Stimulated activated naive CD4-positive, alpha-beta T cell treated with Interleukin-2 at 50 U/mL for 16 hours (primary cell): ENCODE measurements at places on chromosomes 12 and 14.

DNA sequence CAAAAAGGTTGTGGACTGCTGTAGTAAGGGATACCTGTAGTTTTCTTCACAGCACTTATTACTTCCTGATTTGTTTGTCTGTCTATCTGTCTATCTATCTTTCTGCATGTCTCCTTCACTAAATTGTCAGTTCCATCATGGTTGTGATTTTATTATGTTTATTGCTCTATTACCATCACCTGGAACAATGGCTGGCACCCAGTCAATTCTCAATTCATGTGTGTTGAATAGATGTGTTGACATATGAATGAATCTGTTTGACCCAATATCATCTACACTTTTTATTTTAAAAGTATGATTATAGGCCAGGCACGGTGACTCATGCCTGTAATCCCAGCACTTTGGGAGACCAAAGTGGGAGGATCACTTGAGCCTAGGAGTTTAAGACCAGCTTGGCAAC lies 224.4 kb downstream of the NUBPL start:
- DNase-seq, result no peak

GRCh38 chr14:70830998-70831781 lies 21.9 kb upstream of the MAP3K9 start:
- no peak for DNase-seq

DNA sequence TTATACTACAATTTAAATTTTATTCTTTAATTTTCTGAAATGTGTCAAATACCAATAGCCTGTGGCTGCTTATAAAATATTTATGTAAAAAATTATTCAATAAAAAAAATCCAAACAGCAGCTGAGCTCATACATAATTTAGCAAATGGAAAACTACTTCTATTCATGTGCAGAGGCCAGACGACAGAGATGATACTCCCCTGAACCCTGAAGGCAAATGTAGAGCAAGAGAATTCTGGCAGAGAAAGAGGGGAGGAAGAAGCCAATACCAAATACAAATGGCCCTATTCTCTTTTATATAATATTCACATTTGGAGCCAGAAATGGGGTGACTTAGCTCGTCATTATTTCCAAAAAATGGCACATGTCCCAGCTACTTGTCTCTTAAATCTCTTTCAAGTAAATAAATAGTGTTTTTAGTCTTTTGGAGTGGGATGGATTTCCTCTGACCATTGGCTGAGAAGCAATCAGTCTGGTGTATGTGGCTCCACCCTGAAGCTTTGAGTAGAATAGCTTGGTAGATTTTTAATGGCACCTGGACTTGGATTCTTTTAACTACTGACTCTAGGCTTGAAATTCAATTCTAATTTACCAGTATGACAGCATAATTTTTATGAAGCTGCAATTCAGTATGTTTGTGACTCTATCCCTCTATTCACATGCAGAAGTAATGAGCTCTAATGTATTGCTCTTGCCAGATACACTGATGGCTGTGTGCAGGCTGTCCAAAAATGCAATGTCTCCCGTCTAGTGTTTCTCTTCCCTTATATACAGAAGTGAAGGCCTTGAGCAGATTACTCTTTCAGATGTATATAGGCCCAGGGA lies 113.4 kb upstream of the SCAF11 start:
- DNase-seq, result no peak

GRCh38 chr12:68370006-68370590 lies 37.9 kb upstream of the MDM1 start:
- no peak for DNase-seq

DNA sequence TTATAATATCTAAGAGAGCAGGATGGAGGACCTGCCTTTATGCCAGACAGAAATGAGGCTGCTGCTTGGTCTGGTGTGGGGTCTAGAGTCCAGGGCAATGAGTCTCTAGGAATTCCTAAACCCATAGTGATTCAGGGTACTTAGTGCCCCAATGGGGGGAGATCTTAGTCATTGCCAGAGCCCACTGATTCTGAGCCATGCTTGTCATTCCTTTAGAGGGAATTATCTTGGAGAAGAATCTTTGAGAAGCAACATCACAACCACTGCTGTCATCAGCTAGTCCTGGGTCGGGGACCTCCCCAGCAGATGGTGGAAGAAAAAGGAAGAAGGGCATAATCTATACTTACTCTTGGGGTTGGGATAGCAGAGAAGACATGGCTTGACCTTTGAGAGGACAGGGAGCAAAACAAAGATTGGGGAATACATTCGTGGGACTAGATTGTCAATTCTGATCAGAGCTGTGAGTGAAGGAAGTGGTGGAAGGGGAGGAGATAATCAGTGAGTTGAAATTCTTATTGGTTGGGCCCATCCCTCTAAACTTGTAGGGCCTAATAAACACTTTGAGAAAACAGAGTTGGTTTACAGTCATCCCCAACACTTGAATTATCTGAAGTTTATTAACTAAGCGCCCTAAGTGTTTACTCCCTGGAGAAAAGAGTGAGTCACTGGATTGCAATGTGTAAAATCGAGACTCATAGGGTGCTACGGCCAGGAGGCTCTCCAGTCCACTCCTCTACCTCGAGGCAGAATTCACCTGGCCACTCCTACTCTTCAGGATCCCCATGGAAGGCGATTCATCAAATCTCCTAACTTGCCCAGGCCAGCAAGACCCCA lies 3.0 kb upstream of the KRT3 start:
- DNase-seq, result no peak

DNA sequence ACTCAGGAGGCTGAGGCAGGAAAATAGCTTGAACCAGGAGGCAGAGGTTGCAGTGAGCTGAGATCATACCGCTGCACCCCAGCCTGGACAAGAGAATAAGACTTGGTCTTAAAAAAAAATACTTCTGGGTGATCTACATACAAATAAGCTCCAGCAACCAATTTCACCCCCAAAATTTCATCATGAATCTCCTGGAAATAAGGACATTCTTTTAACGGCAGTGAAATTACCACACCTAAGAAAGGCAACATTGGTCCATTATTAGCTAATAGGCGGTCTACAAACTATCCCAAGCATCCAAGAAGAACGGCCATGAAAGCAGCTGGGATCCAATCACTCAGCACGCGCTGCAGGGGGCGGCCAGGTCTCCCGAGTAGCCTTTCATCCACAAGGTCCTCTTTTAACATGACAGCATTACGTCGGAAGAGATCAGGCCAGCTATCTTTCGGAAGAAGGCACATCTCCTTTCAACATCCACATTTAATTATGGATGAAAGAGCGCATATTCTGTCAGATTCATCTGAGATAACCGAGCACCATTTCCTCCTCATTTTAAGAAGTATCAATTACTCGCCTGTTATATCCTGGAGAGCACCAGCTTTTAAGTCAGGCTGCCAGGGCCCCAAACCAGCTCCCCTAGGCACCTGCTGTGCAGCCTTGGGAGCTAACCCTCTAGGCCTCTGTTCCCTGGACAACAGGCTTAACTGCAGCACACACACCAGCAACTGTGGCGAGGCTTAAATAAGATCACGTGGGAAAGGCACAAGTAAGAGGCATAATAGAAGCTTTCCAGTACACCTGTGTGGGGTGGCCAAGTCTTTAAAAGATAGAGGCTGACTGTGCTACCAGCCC lies 4.2 kb downstream of the SLC15A4 start:
- no peak for DNase-seq

DNA sequence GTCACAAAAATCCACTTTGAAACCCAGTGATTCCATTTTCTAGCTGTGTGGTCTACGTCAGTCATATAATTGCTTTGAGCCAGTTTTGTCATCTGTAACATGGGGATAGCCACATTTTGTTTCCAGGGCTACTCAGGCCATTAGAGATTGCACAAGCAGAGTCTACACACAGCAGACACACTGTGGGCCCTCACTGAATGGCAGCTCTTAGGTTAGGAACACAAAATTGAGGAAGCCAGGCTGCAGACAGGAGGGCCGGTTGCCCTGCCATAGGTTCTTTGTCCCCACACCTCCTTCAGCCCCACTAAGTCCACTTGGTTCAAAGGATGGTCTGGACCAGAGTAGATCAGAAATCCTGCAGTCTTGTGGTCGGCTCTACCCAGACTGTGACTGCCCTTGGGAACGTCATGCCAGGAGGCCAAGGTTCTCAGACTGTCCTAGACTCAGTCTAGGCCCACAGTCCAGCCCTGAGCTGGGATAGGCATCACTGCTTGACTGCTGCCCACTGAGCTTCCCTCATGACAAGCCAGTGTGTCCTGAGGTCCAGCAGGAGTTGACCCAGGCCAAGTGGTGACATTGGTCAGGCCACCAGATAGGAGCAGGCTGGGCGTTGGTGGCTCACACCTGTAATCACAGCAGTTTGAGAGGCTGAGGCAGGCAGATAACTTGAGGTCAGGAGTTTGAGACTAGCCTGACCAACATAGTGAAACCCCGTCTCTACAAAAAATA lies 3.8 kb upstream of the MYH7 start:
- no peak for DNase-seq

- DNase-seq, result no peak
Observed at GRCh38 chr12:116303066-116303465, 25.6 kb upstream of the MED13L start.

- DNase-seq, result no peak
Observed at GRCh38 chr12:73815072-73815645, 722.5 kb upstream of the ATXN7L3B start.

DNA sequence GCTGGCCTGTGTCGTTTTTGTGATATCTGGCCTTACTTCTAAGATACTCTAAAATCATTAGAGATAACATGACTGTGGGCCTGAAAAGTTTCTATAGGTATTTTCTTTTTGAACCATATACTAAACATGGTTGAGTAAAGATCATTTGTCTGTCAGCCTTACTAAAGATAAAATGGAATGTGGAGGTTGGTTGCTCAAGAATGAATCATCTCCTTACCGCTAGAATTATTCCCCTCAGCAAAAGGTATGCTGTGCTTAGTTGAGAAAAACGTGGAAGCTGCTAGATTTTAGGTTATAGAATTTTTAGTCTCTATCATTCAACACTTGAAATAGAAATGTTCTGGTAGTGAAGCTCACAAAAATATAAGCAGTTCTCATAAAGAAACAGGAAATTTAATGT lies 407.3 kb downstream of the AEBP2 start:
- DNase-seq, result no peak

- DNase-seq, result no peak
Observed at GRCh38 chr12:96343347-96343954, 56.8 kb downstream of the CDK17 start.

- no peak for DNase-seq
Observed at GRCh38 chr14:24895243-24895583, 154.7 kb downstream of the STXBP6 start.

- no peak for DNase-seq
Observed at GRCh38 chr14:105334383-105335230, 20.1 kb downstream of the PACS2 start.

GRCh38 chr14:89327771-89328212 lies 89.2 kb downstream of the FOXN3 start:
- no peak for DNase-seq

GRCh38 chr12:124992874-124993625 lies 395 bp upstream of the BRI3BP start:
- peak; percentile 84 for DNase-seq

- no peak for DNase-seq
Observed at GRCh38 chr12:120132863-120133385, 16.4 kb upstream of the RAB35 start.

- DNase-seq, result no peak
Observed at GRCh38 chr12:94271351-94271750, 123.0 kb downstream of the PLXNC1 start.

DNA sequence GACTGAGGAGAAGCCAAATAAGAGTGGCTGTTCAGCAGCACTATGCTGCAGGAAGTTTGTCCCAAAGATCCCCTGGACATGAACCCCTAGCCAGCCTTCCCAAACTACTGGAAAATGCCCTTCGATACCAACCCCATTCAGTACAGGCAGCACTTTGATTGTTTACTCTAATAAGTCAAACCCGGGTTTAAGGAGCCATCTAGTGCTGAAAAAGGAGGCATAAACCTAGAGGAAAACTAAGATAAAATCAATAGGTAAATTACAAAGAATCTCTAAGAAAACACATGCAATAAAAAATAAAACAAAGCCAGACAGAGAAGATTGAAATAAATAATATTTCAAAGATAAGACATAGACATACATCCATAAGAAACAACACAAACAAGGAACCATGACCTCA lies 771.6 kb downstream of the RPS29 start:
- DNase-seq, result no peak

DNA sequence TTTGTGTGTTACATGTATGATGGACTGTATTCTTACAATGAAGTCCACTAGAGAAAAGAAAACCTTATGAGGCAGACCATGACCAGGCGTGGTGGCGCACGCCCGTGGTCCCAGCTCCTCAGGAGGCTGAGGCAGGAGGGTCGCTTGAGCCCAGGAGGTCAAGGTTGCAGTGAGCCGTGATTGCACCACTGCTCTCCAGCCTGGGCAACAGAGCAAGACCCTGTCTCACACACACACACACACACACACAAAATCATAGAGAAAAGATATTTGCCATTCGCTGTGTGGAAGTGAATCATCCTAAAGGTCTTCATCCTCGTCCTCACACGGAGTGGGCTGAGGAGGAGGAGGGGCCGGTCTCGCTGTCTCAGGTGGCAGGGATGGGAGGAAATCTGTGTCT lies 32.3 kb downstream of the LRCOL1 start:
- no peak for DNase-seq

GRCh38 chr12:88737838-88738472 lies 157.7 kb upstream of the KITLG start:
- DNase-seq, result no peak

DNA sequence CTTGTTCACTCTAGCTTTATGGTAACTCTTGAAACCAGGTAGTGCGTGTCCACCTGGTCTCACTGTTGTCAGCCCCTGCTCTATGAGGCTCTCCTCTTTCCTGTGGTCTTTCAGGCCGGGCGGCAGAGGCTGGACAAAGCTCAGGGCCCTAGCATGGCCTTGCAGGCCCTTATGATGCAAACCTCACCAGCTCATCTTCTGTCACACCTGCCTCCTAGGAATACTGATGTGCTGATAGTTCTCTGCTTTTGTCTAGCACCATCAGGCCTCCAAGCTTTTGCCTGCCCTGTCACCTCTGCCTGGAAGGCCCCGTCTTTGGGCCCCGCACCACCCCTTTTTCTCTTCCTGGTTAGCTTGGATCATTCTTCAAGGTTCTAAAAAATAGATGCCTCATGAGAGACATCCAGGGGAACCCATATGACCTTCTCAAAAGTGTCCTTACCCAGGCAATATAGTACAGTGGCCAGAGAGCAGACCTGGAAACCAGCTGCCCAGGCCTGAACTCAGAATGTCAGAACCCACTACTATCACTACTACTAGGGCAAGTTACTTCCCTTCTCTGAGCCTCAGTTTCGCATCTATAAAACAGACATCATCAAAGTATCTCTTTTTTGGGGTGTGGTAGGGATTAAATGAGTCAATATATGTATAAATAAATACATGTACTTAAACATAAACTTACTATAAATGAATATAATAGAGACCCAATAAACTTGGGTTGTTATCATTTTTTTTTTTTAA lies 91.7 kb downstream of the ZFP36L1 start:
- no peak for DNase-seq

GRCh38 chr14:61589691-61590581 lies 105.4 kb upstream of the HIF1A start:
- no peak for DNase-seq

- DNase-seq, result no peak
Observed at GRCh38 chr12:6507102-6507998, 13.4 kb downstream of the NCAPD2 start.

- no peak for DNase-seq
Observed at GRCh38 chr12:31768046-31768445, 39.2 kb upstream of the AMN1 start.
